Stimulated activated CD8-positive, alpha-beta memory T cell treated with anti-CD3 and anti-CD28 coated beads, Interleukin-15, amount 100 ng/mL, for 4 hours (primary cell): ENCODE measurements at places on chromosomes 4 and X.

- no peak for DNase-seq
Observed at GRCh38 chrX:8122538-8122937, 48.5 kb downstream of the VCX2 start.

DNA sequence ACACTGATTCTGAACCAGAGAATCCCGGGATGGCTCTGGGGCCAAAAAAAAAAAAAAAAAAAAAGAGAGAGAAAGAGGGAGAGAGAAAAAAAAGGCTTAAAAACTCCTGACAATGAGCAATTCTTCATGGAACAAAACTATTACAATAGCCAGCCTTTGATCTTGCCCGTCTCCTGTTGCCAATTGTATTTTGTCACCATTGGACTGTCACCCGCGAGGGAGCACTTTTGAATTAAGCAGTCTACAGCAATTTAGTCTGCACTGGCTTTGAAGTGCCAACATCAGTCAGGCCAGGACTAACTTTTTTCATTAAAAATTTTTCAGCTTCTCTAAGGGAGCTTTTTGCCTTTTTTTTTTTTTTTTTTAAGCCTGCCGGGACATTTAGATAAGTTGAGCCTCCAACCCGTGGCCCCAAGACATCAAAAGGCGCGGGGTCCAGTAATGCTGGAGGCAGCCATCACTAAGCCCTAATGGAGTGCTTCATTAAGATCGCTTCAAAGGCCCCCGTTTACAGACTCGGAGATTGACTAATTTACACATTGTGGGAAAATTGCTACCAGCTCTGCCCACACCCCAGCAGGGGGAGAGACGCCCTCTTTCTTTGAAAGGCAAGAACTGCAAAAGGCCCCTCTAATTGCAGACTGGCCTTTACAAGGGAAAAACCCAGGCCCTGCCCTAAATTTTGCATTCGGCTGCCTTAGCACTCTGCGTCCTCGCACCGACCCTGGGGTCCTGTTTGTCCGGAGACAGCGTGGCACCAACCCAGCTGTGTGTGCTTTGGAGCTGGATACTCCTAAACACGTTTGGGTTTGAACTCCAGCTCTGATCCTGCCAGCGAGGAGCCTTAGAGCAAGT, 98.1 kb upstream of the MSX1 start:
- DNase-seq = no peak

DNA sequence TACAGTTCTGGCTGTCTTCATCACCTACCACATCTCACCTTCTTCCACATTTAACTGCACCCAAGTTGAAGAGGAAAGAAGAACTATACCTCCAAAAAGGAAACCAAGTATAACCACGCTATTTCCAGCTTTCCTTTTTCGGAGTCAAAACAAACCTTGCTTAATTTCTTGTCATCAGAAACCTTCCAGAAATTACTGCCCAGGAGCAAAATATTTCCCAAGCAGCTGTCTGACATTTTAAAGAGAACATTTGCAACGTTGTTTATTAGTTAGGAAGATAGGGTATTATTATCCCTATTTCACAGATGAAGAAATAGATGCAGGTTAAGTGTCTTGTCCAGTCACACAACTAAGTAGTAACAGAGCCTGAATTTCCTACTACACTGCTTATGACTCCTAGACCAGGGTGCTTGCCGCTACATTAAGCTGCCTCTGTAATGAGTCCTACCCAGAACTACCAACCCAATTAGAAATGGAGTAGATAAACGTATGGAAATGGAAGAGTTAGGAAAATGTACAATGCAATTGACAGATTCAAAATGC, 2.2 kb upstream of the ACSL4 start:
- DNase-seq = no peak

GRCh38 chr4:100982345-100982744, 365.0 kb downstream of the PPP3CA start:
- no peak for DNase-seq

GRCh38 chr4:121777625-121778024, 12.7 kb upstream of the SMIM43 start:
- DNase-seq = no peak

DNA sequence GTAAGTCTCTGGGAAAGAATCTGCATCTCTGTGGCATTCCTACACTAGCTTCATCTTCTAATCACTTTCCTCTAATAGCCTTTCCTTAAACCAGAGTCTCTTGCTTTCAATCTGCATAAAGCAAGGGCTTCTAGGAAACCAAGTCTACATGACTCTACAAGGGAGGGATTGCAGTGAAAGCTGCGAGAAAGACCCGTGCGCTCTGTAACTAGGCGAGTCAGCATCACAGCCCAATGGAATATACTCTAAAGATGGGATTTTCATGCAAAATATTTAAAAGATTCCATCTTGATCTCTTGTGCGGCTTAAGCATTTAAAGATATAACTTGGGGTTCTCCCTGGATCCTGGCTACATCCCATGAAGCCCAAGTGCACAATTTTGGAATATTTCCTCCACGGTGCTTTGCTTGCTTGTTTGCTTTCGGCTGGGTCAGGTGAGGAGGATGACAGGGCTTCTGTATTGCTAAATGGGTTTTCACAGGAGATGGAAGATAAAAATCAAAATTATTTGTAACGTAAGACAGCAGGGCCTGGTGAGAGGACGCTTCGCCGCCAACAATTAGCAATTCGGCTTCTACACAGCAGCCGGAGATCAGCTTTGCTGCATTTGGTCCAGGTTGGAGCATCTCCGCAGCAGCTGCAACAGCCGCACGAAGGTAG, 687 bp upstream of the GRIA2 start:
- DNase-seq = no peak

DNA sequence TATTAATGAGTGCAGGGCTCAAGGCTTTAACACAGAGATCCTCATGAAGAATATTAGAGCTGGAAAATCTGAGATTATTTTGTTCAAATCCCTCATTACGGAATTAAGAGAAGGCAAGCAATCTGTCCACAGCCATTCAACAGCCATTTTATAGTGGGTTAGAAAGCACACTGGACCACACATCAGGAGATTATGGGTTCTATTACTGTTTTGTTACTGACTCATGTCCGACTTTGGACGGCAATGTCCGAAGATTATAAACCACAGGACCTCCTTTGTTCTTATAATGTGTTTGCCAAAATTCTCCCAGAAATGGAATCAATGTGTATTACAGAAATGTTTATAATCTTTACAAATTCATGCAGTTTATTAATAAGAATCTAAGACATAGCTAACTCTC, 8.1 kb downstream of the LAMTOR3 start:
- no peak for DNase-seq

- no peak for DNase-seq
Observed at GRCh38 chr4:18524667-18525066, 503.1 kb upstream of the LCORL start.

- DNase-seq = no peak
Observed at GRCh38 chrX:1210844-1211243, 1.6 kb downstream of the CRLF2 start.

GRCh38 chr4:182775075-182775474, 142.1 kb downstream of the DCTD start:
- no peak for DNase-seq

GRCh38 chr4:65968831-65969558, 298.7 kb upstream of the EPHA5 start:
- no peak for DNase-seq

GRCh38 chrX:104122829-104123228, 10.5 kb downstream of the ZCCHC18 start:
- no peak for DNase-seq

GRCh38 chr4:35250761-35251160, 993.6 kb downstream of the ARAP2 start:
- DNase-seq = no peak

DNA sequence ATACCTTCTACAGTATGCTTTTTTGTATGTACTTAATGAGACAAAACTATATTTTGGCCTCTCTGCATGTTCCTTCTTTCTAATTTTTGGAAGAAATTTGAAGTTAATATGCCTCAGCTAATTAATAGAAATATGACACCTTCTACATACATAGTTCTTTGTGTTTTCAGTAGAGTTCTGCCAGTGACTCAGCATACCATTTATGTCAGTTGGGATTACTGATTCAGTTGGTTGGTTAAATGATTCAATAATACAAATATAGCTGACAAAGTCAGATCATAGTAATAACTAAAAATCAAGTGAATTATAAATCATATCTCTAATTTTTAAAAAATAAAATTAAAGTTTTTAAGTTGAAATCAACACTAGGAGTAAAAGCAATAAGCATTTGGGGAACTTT, 16.8 kb downstream of the BTC start:
- no peak for DNase-seq
